ENCODE measurements at places on chromosomes 5 and 9. TPM values are rescaled to one million over a fixed set of nuclear protein-coding genes. Genes with fewer than 3 reads are reported as not detected.
A peak's percentile ranks its signal among the peaks of the same experiment; 100 is the strongest.

PDCD1LG2 gene
- 0.14 TPM for total RNA-seq

SPINK5 gene
- not detected for total RNA-seq

TTC16 gene
- total RNA-seq = 23.0 TPM

ANKRD34B gene
- total RNA-seq = not detected

PGM5 gene
- not detected for total RNA-seq

IL31RA gene
- not detected for total RNA-seq

TSSK1B gene
- not detected for total RNA-seq

RAB3C gene
- 0.05 TPM for total RNA-seq

FSD1L gene
- total RNA-seq = 2.1 TPM

FOXD1 gene
- 0.41 TPM for total RNA-seq

HMHB1 gene
- total RNA-seq = not detected

SPINK4 gene
- not detected for total RNA-seq

- DNase-seq = no peak
Measured at GRCh38 chr9:124884376-124884775, 22.4 kb downstream of the ARPC5L start.

DNA sequence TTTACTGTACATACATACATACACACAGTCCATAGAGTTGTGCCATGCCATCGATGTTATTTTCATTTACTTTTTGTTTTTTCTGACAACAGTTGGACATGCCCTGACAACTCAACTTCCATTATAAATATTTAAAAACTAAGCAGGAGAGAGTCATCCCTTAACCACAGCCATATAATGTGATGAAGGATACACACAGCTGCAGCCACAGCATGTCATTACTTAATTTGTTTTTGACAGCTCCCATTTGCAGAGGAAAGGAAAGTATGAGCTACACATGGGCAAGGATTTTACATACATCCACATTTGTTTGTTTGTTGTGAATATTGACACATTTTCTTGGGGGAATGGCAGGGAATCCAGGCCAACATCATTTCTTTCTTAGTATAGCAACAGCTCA lies 91.5 kb upstream of the TUT7 start:
- DNase-seq = no peak

DNA sequence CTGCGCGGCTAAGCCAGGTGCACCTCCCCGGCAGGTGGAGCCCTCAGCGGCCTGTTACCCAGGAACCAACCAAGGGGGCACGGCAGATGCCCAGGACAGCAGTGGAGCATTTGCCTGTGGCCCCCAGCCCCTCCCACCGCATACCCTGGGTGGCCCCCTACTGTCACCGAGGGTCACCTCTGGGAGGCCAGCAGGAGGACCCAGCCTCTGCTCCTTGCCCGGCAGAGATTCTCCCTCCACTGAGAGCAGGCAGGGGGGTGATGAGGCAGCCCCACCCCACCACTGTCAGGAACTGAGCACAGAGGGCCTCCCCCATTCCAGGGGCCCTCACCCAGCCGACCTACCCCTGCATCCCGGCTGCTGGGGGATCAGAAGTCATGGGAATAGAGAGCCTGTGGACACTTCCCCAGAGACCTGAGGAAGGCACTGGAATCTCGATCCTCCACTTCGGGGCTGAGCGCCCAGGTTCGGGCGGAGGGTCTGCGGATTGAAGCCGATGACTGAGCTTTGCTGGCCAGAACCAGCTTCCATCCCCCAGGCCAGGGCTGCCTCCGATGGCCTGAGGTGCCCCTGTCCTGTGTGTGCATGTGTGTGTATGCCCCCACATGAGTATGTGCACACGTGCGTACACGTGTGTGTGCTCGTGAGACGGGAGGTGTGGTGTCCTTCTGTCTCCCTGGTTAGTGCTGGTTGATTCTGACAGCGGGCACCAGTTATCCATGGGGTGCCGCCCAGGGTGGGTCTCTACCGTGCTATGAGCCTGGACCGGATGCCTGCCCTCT lies at the start of gene QRFP:
TSS of gene QRFP (minus strand) at position 580 of the 782 bp plus-strand sequence. CDS start 2,974 bp downstream, outside the sequence.
- no peak for DNase-seq

- DNase-seq = no peak
Measured at GRCh38 chr5:103298117-103298516, 39.6 kb downstream of the MACIR start.

DNA sequence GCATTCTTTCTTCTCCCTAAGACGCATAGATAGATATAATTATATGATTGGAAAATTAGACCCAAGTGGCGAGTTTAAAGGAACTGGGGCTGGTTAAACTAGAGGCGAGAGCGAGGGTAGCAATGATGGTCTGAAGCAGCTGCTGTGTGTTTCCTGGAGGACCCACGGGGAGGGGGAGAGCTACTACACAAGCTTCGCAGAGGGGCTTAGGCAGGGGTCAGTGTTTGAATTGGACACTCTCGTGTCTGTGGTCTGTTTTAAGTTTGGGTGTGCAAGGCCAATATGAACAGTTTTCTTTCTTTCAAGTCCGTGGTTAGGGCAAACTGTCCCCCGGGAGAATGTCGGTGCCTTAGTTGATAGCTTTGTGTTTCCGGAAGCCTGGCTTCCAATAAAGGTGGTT lies 43.1 kb downstream of the PDZD2 start:
- no peak for DNase-seq

- DNase-seq = no peak
Measured at GRCh38 chr5:34928267-34928666, 1.1 kb upstream of the DNAJC21 start.

GRCh38 chr9:89710697-89711096 lies 105.9 kb downstream of the GADD45G start:
- no peak for DNase-seq

DNA sequence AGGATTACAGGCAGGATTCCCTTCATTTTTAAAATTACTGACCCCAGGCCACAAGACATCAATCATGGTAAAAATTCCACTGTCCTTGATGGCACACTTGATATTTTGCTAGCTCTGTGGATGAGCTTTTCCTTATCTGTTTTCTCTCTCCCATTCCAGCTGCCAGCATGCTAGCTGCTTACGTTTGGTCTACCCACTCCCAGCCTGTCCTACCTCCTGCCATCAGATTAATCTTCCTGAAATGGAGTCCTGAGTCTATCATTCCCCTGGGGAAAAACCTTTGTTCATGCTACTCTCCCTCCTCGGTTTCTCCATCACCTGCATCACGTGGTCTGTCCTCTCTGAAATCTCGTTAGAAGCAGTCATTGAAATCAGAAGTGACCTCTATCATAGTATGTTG lies 108.9 kb downstream of the F2RL2 start:
- no peak for DNase-seq

GRCh38 chr5:160369990-160370712 lies at the start of gene C1QTNF2:
Gene C1QTNF2, minus strand, starts transcription at chr5:160370626. Its CDS starts 15,615 bp downstream, at chr5:160355011.
- no peak for DNase-seq

- DNase-seq = peak; percentile 52
Measured at GRCh38 chr9:73081979-73082657, 69.5 kb upstream of the ANXA1 start.

DNA sequence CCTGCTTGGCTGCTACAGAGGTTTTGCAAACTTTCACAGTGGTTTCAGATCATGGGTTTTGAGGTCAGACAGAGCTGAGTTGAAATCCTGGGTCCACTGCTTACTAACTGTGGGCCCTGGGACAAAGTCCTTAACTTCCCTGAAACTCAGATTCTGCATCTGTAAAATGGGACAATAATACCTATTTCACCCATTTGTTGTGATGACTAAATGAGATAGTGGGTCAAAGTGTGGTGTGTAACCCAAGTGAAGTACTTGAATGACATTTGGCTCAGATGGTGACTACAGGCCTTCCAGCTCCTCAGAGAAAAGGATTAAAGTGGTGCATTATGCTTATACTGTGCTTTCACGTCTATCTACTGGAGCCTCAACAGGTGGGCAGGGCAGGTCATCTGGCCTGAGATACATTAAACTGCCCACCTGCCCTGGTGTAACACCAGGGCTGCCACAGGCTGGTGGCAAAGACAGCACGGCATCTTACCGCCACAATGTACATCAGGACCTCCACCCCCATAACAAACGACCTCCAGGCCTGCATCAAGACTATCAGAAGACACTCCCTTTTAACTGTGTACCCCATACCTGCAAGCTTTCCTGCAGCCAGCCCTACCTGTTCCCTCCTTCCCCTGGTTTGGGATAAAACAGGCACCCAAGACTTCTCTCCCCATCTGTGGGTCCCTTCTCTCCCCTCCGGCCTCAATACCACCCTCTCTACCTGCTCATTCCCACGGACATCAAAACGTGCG lies 846 bp upstream of the TRAF1 start:
- DNase-seq = no peak

- no peak for DNase-seq
Measured at GRCh38 chr5:69105996-69106906, 12.4 kb downstream of the SLC30A5 start.

DNA sequence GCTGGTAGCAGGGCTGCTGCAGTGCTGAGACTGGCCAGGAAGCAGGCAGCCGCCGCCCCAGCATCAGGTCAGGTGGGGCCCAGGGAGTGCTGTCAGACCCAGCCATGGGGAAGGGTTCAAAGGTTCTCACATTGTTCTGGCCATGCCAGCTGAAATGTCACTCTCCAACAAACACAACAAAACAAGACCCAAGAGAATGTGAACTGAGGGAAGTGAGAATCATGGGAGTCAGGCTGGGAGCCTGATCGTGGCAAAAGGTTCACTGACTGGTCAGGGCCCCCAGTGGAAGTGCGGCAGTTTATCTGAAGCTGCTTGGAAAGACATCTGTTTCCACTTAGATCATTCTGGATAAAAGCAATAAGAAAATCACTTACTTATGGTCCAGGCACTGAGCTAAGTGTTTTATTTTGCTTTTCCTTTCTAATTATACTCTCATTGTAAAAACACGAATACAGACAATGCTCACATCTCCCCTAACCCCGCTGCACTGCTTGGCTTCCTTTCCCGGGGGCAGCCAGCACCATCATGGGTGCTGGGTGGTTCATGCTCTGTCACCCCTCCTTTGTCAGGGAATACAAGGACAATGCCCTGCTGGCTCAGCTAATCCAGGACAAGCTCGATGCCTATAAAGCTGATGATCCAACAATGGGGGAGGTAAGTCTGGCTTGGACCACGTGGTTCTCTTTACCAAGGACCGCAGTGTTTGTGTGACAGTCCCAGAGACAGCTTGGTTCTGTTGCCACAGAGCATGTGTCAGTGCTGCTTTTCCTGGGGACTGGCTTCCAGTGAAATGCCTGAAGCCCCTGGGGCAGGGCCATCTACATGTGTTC lies 41.9 kb upstream of the CFAP157 start:
- DNase-seq = no peak

DNA sequence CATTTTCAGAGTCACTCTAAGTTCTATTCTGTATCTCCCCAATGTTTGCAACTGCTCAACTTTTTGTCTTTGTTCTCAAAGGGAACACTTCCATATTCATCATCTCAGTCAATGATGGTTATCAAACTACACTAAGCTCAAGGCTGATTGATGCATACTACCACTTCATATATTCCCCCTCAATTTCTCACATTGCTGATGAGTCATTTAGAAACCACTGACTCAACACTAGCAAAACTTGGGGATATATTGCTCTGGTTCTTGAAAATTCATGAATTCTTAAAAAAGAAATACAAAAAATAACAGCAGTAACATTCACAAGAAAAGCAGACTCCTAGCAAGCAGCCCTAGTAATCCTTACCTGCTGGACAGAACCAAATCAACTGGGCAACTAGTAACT lies 52.2 kb downstream of the ABHD17B start:
- no peak for DNase-seq

DNA sequence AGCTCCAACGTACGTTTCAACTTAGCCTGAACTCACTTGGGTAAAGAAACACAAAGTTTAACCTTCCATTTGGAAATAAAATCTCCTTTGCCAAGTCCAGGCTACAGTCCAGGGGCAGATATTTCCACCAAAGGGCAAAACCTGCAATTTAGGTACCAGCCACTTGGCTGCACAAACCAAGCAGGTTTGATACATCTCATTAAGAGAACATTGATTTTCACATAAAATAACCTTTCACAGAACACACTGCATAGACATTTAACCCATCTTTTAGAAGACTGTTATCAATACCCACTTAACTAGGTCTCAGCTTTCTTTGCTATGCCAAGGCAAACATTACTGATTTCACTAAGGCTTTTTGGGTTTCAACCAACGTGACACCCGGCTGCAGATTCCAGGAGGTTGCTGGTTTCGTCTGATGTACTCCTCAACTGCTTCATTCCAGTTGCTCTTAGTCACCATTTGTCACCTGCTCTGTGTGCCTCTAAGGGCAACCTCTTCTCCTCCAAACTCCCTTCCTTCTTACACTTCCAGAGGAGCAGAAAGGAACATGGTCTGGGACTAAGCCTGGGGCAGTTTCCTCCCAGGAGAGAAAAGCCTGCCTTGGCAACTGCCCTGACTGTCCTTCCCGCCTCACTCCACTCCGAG lies 67.1 kb downstream of the EPB41L4B start:
- no peak for DNase-seq

GRCh38 chr5:179333796-179334761 lies 11.2 kb downstream of the ADAMTS2 start:
- no peak for DNase-seq

GRCh38 chr5:73899916-73900315 lies 273.9 kb downstream of the ARHGEF28 start:
- no peak for DNase-seq

DNA sequence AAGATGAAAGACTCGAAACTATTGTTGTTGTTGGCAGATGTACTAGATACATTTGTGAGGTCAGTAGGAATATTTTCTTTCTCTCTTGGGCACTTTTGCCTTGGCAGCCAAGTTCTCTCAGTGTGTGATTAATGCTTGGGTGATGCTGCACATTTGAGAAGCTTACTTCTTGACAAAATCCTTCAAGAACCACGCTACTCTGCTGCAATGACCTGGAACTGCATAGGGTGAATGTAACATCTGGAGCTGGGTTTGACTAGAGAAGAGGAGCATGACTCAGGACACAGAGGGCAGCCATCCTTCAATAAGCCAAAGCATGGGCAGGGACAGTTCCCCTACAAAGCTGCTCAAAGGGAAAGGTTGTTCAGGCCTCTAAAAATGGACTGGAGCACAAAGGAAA lies 75.5 kb upstream of the PUM3 start:
- DNase-seq = no peak

DNA sequence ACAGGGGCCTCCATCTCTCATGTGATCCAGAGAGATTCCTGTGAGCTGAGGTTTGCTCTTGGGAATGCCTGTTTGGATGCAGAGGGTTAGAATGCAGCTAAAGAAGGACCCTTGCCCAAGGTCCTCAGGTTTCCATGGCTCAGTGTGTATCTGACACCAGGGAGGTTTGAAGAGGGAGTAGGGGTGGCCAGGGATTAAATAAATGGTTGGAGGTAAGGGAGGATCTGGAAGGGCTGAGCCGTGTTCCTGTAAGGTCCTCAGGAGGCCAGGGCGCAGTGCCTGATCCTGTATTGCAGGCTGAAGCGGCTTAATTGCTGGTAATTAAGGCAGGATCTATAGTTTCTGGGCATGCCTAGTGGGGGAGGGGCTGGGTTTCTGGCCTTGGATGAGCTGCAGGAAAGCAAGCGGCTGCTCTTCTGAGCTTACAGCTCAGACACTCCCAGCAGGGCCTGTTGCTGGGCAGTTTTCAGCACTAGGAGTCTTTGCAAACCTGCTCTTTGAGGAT lies 41.5 kb upstream of the MAP1B start:
- DNase-seq = no peak

GRCh38 chr5:174734571-174735497 lies 10.5 kb downstream of the MSX2 start:
- no peak for DNase-seq

GRCh38 chr5:179343719-179344430 lies 1.4 kb downstream of the ADAMTS2 start:
- no peak for DNase-seq
